ENCODE measurements at places on chromosomes 12 and 14.

DNA sequence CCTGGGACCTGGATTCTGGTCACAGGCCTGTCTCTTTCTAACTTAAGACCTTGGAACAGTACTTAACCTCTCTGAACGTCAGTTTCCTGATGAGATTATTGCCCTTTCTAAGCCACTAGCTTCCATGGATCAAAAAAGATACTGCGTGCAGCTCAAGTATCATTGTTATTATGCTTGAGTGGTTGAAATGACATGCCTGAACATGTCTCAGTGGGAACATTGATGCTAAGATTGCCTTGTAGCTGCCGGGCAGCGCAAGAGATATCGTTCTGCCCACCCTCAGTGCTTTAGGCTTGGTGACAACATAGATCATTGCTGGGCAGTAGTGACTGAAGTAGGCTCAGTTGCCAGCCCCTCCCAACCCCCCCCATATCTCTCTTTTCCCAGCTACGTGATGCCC is 131.9 kb downstream of the SMOC1 start:
- no peak for DNase-seq

- no peak for DNase-seq
Observed at GRCh38 chr14:99249389-99249788, 22.6 kb downstream of the BCL11B start.

DNA sequence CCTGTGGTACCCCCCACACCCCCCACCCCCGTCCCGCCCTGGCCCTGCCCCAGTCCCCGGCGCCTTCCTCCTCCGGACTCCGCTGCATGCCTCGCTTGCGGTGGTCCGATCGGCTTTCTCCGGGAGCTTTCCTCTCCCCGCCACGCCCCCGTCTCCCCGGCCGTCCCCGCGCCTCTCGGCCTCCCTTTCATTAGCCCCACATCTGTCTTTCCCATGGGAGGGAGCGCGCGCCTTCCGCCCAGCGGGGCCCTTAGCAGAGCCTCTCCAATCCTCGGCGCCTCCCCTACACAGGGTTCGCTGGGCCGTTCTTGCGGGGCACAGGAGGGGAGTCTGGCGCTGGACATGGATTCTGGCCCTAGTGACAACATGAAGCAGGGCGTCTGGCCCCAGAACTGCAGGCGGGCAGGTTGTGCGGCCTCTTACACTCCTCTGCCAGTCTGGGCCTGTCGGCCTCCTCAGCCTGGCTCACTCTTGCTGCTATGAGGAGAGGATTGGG is 1.5 kb upstream of the EFS start:
- peak; percentile 77 for DNase-seq

DNA sequence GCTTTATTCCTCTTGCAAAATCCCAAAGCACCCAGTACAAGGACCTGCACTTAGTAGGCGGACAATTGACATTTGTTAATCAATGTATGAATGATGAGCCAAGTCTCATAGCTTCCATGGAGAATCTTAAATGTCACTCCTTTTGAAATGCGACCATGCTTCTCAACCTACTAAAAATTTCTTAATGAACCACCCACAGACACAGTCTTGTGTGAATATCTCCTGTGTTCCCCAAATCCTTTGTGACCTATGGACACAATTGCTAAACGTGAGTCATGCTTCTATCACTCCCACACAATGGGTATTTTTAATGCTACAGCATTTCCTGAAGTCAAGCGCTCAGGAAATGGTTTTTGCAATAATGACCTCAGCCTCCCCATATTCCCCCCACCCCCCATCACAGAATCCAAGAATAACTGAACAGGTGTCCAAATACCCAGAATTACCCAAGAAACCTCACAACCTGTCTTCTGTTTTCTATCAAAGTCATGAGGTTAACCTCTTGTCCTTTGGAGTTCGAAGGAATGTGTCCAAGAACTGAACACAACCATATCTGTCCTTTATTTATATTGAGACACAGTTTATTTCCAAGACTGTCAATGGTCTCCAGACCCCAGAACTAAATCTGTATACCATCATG is 163.6 kb upstream of the PLEKHG7 start:
- DNase-seq, result peak; percentile 22

DNA sequence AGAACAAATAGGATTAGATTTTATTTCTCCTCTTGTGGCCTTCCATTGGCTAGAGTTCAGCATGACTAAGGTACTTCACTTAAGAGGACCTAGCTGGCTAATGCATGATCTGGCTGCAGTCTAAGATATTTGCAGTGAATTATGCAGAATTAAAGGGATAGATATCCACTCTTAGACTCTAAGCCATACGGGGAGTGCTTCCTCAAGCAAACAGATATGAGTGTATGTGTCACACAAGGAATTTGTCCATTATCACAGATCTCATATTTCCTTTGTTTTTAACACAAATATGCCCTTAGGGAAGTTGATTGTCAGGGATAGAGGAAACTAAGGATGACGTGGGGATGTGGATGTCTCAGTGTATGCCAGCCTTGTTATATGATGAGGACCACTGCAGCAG is 88.1 kb upstream of the DHRS4 start:
- DNase-seq, result no peak

- DNase-seq, result peak; percentile 56
Observed at GRCh38 chr12:95440401-95440800, 33.6 kb upstream of the METAP2 start.

- DNase-seq, result peak; percentile 6
Observed at GRCh38 chr14:61362072-61362750, 40.8 kb downstream of the PRKCH start.

GRCh38 chr12:63305901-63306875 is 155.2 kb upstream of the AVPR1A start:
- DNase-seq, result peak; percentile 31

- peak; percentile 40 for DNase-seq
Observed at GRCh38 chr12:28191051-28192048, 1.1 kb downstream of the CCDC91 start.

- no peak for DNase-seq
Observed at GRCh38 chr12:123602651-123603195, 824 bp downstream of the DDX55 start.

DNA sequence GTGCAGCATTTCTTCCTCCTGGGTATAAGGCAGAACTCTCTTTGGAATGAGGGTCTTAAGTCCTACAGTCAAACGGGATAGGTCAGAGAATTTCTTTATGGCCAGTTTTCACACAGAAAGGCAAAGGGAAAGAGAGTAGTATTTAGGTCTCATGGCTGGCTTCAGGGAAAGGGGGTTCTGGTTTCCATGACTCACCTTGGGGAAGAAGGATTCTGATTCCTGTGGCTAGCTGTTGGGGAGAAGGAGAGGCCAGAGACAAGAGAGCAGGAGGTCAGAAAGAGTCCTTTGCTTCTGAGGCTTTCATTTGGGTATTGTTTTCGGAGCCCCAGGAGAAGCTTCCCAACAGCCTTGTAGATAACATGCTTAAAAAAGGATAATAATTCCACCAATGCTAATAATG is 332.5 kb downstream of the NPAS3 start:
- peak; percentile 15 for DNase-seq

GRCh38 chr14:36514278-36515104 is 5.5 kb downstream of the NKX2-1 start:
- DNase-seq, result no peak

- no peak for DNase-seq
Observed at GRCh38 chr14:92464156-92464555, 49.4 kb upstream of the RIN3 start.

DNA sequence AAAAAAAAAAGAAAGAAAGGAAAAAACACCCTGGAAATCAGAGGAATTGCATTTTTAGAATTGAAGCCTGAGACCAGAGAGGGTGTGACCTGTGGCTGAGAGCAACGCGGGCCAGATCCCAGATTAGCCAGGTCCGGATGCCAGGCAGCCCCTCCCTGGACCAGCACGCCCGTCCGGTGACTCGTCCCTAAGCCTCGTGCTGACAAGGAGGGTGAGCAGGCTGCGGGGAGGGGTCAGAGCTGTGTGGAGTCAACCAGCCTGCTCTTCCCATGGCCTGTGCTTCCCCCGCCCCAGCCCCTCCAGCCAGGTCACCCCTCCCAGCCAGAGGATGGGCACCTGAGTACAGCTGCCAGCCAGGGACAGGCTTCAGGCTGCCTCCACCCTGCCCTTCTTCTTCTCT is 4.2 kb upstream of the KLC1 start:
- peak; percentile 58 for DNase-seq

GRCh38 chr12:47184229-47184628 is 104.5 kb upstream of the AMIGO2 start:
- DNase-seq, result no peak

- no peak for DNase-seq
Observed at GRCh38 chr12:44507461-44507860, 368.7 kb downstream of the NELL2 start.

DNA sequence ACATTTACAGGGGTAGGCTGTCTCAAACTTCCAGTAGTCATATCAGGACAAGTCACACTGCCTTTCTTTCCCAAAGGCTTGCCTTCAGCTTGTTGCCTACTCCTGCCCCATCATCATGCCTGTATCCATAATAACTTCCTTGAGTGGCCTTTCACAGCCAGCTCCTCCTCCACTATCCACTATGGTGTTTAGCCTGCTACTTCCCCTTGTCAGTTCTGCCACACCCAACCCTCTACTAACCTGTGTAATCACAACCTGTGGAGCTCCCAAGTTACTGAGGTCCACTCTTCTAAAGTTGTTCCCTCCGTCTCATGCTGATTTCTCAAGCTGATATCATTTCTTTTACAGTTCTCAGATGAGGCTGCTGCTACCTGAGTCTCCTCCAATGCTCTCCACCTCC is 159.9 kb downstream of the BMP4 start:
- no peak for DNase-seq

DNA sequence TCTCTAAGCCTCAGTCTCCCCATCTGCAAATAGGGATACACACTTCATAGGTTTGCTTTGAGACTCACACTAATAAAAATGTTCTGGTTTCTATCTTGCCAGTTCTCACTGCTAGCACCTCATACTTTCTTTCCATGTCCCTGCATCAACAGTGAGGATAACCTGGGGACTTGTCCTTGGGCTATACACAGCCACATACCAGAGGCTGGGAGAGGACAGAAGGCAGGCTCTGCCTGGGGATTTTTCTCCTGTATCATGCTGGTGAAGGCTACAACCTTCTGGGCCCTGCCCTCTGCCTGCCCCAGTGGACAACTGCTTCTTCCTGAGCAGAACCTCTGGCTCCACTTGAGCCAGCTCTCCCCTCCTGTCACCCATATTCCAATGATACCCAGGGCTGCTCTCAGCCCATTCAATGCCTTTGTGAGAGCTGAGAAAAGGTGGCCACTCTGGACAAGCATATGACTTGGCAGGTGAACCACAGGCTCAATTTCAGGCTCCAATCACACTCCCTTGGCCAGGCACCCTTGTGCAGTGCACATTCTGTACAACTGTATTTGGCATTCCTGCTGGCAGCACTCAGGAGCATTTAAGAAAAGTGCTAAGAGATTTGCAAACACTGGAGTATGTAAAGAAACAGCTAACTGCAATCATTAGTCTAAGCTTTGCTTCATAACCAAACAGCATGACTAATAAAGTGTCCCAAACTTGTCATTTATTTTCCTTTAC is 135.8 kb upstream of the VRK1 start:
- DNase-seq, result no peak

GRCh38 chr12:105342464-105342863 is 12.0 kb downstream of the C12orf75 start:
- no peak for DNase-seq

GRCh38 chr12:13273850-13274249 is 77.3 kb downstream of the EMP1 start:
- DNase-seq, result no peak

DNA sequence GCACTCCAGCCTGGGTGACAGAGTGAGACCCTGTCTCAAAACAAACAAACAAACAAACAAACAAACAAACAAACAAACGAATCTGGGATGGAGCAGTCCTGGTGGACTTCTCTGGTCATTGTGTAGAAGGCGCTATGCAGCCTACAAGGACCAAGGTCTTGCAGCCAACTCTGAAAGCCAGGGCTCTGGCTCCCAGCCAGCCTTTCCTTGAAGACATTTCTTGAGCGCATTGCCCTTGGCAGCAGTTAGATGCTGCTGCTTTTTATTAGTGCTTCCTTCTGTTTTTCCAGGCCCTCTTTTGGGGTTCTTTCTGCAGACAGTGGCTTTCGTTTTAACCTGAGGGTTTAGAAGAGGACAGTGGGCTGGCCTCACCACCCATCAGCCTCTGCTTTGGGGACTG is 20.2 kb downstream of the CCDC177 start:
- DNase-seq, result peak; percentile 26

GRCh38 chr14:34776611-34777010 is 62.2 kb upstream of the CFL2 start:
- DNase-seq, result no peak

DNA sequence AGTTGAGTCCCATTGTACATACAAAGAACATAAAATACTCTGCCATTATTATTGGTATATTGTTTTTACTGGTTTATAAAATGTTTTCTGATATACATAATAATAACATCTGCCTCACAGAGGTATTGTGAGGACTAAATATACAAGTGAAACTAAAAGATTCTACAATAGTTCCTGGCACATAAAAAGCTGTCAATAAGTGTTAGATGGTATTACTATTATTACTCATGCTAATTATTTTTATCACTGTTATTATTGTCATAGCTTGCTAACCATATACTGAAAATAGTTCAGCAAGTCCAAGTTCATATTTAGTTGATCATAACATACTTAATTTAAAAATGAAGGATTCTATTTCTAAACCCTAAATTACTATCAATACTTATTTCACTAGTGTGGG is 34.4 kb downstream of the BTG1 start:
- DNase-seq, result no peak

DNA sequence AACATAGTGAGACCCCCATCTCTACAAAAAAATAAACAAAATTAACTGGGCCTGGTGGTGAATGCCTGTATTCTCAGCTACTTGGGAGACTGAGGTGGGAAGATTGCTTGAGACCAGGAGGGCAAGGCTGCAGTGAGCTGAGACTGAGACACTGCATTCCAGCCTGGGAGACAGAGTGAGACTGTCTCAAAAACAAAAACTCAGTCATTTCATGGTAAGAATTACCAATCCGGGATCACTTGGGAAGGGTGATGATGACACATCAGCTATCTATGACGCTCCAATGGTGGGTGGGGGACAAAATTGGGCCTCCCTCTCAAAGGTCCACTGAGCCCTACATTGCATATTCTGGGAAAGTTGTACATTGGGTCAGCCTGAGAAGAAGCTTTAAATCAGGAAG is 47.7 kb downstream of the SERPINA3 start:
- DNase-seq, result peak; percentile 48

GRCh38 chr12:30026621-30027234 is 243.0 kb upstream of the TMTC1 start:
- DNase-seq, result peak; percentile 79

- DNase-seq, result no peak
Observed at GRCh38 chr14:103748534-103748857, 32.9 kb downstream of the ZFYVE21 start.

GRCh38 chr14:64060199-64060545 is 207.4 kb downstream of the SYNE2 start:
- no peak for DNase-seq

DNA sequence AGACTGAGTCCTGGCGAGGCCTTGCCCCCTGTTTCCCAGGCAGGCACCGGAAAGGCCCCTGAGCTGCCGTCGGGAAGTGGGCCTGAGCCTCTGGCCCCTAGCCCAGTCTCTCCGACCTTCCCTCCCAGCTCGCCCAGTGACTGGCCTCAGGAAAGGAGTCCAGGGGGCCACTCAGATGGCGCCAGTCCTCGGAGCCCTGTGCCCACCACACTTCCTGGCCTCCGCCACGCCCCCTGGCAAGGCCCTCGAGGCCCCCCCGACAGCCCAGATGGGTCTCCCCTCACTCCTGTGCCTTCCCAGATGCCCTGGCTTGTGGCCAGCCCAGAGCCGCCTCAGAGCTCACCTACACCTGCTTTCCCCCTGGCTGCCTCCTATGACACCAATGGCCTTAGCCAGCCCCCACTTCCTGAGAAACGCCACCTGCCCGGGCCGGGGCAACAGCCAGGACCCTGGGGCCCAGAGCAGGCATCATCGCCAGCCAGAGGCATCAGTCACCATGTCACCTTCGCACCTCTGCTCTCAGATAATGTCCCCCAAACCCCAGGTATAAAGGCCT is 10.9 kb downstream of the TNS2 start:
- DNase-seq, result no peak

All from fibroblast of skin of scalp (primary cell).